ENCODE measurements at places on chromosomes 7 and 10. TPM values are rescaled to one million over a fixed set of nuclear protein-coding genes. Genes with fewer than 3 reads are reported as not detected.
A peak's percentile ranks its signal among the peaks of the same experiment; 100 is the strongest.

GRCh38 chr7:156534925-156535324 lies 105.6 kb upstream of the RNF32 start:
- H3K4me1 ChIP-seq, result no peaks in the 10 kb centered on the region

- H3K36me3 ChIP-seq, result peaks cover 17% of the 10 kb centered on the region
- H3K4me3 ChIP-seq, result no peak overlapping the region
- H3K27me3 ChIP-seq, result no peaks in the 10 kb centered on the region
- H3K27ac ChIP-seq, result no peak overlapping the region
These were observed 166.2 kb upstream of the INHBA start for GRCh38 chr7:41869091-41869490.

Gene LIPJ
- polyA plus RNA-seq, result not detected

GRCh38 chr10:117413928-117414618 lies 38.8 kb upstream of the PDZD8 start:
- H3K27me3 ChIP-seq, result peaks cover 18% of the 10 kb centered on the region
- no peaks in the 10 kb centered on the region for H3K4me1 ChIP-seq
- no peak overlapping the region for H3K27ac ChIP-seq

Gene LRMDA
- not detected for polyA plus RNA-seq

DNA sequence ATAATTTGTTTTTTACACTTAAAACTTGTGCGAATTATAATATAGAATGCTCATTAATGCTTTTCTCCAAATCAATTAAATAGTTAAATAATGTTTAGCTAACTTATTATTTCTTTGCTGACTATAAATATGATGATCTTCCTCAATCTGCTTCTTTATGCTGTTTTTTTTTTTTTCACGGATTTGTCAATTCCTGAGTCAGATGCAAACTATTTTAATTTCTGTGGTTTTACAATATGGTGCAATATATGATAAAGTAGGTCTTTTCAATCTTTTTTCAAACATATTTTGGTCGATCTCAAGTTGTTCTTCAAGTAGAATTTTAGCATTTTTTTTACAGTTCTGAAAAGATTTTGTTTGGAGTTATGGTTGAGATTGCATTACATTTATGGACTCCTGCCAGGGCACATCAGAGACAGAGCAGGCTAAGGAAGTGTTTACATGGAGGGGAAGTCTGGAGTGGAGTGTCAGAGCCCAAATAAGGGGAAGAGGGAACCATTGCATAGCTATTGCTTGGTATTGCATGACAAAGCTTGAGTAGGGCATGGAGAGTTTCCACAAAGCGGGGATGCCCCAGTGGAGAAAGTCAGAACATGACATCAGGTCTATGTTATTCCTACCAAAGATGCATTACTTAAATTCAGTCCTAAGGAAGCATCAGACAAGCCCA lies 204.4 kb downstream of the OTUD1 start:
- no peak for DNase-seq
- H3K4me1 ChIP-seq, result no peaks in the 10 kb centered on the region
- H3K27me3 ChIP-seq, result peaks cover 11% of the 10 kb centered on the region
- no peak overlapping the region for H3K27ac ChIP-seq

DNA sequence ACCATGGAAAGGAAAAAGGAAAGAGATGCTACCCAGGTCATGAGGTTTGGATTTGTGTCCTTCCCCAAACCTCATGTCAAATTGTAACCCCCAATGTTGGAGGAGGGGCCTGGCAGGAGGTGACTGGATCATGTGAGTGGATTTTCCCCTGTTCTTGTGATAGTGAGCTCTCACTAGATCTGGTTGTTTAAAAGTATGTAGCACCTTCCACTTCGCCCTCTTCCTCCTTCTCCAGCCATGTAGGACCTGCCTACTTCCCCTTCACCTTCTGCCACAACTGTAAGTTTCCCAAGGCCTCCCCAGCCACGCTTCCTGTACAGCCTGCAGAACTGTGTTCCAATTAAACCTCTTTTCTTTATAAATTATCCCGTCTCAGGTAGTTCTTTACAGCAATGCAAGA lies 113.9 kb downstream of the FAM107B start:
- H3K4me1 ChIP-seq, result peaks cover 72% of the 10 kb centered on the region
- H3K27ac ChIP-seq, result peak overlapping the region; percentile 94
- H3K36me3 ChIP-seq, result peaks cover 2% of the 10 kb centered on the region
- no peaks in the 10 kb centered on the region for H3K27me3 ChIP-seq
- H3K4me3 ChIP-seq, result peak overlapping the region; percentile 3

Gene EPDR1
- polyA plus RNA-seq, result not detected
